ENCODE measurements at places on chromosomes 7 and 10.

- DNase-seq = no peak
Observed at GRCh38 chr10:5369362-5370158, 4.8 kb downstream of the UCN3 start.

DNA sequence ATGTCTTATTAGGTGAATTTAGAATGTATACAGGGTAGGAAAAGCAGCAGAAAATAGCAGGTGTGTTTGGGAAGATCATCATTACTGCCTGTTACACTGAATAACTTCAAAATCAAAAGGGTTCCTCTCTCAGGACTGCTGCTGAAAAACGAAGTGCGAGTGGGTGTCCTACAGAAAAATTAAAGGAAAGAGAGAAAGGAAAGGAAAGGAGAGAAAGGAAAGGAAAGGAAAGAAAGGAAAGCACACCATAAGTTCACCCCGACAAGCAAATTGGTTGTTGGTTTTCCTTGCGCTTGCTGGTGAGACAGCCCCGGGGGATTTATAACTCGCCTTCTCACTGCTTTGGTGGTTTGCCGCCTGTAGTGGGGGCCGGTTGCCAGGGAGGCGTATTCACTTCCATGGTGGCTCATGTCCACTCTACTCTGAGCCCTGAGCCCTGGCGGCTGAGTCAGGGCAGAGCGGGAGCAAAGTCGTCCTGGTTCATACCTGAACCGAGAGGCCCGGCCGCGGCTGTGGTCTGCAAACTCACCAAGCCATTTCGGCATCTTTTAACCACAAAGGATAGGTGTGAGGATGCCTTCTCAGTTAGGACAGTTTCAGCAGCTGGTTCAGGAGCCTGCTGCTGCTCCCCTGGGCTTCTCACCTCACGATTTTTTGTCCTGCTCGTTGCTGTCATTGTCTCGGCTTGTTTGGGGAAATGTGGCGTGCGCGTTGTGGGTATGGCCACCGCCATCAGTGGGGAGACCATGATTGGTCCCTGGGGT is 26.1 kb downstream of the INPP5A start:
- DNase-seq = no peak

DNA sequence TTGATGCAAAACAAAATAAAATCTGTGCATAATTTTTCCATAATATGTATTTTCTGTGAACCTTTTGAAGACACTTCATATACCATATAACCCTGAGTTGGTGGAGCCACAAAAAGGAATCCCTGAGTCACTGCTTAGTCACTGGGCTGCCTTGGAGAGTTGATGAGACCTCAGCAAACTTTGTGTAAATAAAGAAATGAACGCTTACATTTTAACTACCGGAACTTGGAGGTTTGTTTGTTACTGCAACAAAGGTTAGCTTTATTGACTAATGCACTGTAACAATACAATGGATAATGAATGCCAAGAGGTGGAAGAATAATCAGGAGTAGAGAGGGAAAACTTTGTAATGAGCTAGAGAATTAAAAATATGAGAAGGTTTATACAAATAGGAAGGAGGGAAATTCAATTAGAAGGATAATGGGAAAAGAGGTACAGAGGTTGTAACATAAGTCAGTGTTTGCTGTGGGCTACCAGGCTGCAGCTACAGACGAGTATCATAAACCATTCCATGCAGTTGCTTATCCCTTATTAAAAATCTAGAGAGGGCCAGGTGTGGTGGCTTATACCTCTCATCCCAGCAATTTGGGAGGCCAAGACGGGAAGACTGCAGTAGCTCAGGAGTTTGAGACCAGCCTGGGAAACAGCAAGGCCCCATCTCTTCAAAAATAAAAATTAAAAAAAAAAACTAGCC is 1042.1 kb downstream of the TYW1 start:
- DNase-seq = no peak

DNA sequence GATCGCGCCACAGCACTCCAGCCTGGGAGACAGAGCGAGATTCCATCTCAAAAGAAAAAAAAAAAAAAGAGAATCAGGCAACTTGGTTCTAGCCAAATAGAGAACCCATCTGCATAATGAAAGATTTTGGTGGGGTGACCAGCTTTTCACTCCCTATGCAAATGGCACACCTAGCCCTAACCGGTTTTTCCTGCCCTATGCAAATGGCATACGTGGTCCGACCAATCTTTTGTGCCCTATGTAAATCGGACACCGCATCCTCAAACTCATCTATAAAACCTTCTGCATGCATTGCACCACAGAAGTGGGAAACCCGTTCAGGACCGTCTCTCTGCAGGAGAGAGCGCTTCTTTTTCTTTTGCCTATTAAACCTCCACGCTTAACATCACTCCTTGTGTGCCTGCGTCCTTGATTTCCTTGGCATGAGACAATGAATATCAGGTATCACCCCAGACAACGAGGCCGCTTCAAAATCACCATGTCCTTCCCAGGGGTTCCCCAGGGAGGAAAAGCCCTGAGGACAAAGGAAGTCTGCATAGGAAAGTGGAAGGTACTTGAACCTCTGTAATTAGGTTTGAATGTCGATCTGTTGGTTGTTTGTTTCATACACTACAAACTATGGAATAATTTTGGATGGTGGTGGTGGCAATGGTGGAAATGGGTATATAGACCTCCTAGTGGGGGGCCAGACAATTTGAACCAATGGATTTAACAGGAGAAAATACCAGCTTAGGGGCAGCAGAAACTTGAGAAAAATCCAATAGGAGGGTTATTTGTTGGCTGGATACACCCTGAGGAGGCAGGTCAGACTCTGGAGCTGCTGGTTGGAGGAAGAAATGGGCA is 396.2 kb downstream of the TYW1 start:
- DNase-seq = no peak

- DNase-seq = no peak
Observed at GRCh38 chr7:98125759-98126158, 19.1 kb downstream of the LMTK2 start.

DNA sequence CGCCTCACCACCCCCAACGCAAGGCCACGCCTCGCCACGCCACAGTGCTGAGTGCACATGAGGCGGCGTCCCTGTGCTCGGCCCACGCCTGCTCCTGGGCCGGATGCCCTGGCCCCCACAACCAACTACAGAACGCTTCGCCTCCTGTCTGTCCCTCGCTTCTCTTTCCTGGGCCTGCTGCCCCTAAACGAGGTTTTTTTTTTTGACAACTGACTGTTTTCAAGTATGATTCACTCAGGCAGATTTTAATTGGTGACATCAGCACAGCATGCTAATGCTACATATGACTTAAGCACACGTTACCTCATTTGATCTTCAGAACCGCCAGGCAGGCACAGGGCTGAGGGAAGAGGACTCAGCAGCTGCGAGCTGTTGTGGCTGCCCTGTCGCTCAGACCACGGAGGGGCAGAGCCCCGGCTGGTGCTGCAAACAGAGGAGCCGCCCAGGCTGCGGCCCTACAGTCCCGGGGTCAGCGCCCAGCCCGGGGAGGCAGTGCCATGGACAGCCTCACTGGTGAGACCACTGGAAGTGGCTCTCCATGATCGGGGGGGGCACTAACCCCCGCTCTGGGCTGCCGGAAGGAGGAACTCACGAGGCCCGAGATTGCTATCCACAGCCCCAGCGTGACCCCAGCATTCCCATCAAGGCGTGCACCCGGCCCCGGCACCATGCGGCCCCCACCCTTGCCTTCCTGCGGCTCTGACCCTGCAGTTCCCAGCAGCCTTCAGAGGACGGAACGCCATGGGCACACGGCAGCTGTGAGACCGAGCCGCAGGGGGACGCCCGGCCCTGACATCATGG is 212.8 kb downstream of the MAD1L1 start:
- DNase-seq = peak; percentile 44

- no peak for DNase-seq
Observed at GRCh38 chr10:63677001-63677400, 155.8 kb downstream of the REEP3 start.

DNA sequence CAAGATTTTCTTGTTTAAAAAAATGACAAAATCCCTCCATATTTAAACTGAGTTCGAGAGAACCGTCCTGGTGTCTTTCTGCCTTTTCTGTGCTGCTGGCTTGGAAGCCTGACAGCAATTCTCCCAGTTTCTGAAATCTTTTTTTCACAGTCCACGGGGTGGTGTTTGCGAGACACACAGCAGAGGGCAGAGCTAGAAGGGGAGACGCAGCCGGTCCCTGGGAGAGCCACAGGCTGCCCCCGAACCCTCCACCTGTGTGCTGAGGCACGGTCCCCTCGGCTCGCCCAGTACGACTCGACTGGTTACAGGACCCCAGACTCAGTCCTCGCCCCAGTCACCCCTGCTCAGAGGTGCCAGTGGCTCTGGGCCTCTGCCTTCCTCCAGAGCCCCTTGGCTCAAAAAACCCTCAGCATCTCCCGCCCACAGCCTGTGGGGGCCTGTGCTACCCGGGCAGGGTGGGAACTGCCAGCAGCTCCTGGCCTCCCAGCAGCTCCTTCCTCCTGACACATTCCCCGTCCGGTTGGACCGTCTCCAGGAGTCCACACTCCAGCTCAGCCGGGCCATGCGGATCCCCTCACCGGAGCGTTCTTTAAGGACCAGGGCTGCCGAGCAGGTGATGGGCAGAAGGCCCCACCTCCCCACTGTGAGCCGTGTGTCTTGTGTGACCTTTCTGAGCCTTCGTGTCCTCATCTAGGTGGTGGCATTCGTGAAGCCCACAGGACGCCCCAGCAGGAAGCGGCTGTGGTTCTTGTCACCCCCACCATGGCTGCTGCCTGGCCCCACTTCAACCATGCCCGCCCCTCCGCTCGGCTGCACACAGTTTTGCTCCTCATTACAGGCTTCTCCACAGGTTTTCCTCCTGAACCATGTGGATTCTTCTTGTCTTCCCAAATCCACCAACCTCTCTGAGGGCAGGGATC is 52.3 kb upstream of the EN2 start:
- no peak for DNase-seq

DNA sequence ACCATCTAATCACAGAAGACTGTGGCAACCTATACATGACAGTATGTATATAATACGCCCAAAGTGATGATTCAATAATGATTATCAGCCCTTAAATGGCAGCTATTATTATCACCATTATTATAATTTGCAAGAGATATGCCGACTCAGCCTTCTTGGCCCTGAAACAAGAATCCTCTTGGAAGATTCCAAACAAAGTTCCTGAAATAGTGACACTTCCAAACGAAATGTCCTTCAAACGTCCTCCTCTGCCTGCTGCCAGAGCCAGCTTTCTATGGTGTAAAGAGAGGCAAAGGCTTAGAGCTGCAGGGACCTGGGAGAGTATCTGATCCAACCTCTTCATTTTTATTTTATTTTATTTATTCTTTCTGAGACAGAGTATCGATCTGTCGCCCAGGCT is 36.0 kb downstream of the NRAP start:
- DNase-seq = no peak

GRCh38 chr10:93968540-93968945 is 25.2 kb upstream of the PLCE1 start:
- no peak for DNase-seq

DNA sequence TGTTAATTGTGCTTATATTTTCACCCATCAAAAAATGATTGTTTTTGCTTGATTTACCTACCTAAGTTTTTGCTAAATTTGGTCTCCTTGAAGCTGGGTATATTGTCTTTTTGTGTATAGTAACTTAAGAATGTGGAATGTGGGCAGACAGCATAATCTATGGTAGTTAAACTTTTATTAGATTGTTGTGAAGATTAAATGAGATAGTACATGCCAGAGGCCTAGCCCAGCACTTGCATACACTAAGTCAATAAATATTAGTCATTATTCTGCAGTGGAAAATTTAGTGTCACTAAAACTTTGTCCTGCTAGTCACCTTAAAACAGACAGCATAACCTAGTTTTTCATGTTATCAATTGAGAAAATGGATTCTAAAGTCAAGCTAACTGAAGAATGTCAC is 19.3 kb upstream of the RPA3 start:
- DNase-seq = no peak

- DNase-seq = no peak
Observed at GRCh38 chr7:132002343-132002968, 446.0 kb upstream of the PODXL start.

GRCh38 chr7:135745703-135746312 is 2.8 kb downstream of the FAM180A start:
- DNase-seq = no peak

- no peak for DNase-seq
Observed at GRCh38 chr7:17090751-17091150, 207.7 kb upstream of the AHR start.

- DNase-seq = no peak
Observed at GRCh38 chr7:154986200-154986945, 16.6 kb downstream of the PAXIP1 start.

DNA sequence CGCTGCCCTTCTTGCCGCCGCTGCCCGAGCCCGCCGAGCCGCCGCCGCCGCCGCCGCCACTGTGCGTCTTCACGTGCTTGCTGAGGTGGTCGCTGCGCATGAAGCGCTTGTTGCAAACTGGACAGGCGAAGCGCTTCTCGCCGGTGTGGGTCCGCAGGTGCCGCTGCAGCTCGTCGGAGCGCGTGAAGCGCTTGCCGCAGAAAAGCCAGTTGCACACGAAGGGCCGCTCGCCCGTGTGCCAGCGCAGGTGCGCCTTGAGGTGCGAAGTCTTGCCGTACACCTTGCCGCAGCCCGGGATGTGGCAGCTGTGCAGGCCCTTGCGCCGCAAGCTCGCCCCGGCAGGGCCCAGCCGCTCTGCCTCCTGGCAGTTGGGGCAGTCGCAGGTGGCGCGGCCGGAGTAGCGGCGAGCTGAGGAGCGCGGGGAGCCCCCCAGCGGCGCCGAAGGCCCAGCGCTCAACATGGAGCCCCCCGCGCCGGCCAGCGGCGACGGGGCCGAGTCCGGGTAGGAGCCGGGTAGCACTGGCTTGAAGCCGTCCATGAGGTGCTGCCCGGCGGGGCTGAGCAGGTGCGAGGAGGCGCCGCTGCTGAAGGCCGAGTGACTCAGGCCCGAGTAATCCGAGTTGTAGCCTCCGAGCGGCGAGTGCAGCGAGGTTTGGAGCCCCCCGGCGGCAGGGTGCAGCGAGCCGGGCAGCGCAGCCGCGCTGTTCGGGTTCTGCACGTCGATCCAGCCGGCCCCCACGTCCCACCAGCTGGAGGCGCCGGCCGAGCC is 2.1 kb downstream of the SP8 start:
- DNase-seq = no peak

DNA sequence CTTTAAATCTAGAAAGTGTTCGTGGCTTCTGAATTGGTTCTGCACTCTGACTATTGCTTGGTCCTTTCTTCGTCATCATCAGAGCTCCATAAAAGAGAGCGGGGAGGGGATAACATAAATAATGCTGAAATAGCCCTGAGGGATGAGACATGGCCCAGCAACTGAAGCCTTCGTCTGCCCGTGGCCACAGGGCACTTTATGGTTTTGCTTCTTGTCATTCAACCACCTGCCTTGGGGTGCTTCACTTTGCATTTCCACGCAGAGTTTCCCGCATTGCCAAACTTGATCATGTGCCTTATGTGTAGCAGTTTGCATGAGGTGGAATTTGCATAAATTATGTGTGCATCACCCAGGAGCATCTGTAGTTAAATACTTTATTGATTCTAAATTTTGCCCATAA is 15.9 kb downstream of the GSTO2 start:
- DNase-seq = no peak

Data from T-cell (primary cell).